Uterus (tissue), 4 donors: ENCODE measurements at places on chromosomes 11 and 22.
A peak's percentile ranks its signal among the peaks of the same experiment; 100 is the strongest.

- DNase-seq: no peak
Observed at GRCh38 chr11:86499723-86500129, 125.0 kb downstream of the CCDC81 start.

DNA sequence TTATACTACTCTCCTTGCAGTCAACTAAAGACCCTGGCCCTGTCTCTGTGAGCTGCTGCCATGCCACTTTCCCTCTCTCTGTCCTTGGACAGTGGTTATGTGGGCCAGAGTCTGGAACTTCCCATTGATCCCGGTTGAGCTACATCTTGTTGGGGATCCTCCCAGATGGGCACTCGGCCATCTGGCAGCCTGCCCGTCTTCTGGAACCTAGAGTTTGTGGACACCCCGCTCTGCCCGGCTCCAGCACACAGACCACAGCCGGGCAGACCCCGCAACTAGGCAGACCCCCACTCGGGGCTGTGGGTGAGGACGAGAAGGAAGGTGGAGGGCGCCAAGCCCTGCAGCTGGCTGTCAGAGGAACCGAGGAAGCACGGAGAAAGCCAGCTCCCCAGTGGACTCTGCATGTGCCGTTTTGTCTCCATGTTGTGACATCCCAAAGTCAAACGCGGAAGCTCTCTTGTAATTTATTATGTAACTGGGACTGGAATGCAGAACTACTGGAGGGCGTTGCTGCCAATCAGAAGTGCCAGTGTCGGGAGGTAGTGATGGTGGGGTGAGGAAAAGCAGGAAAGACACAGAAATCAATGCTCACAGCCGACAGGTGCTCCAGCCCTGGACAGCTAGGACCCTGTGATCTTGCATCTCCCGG, 207.7 kb downstream of the CEP164 start:
- peak; percentile 70 for DNase-seq

GRCh38 chr11:123588117-123588863, 66.1 kb downstream of the SCN3B start:
- DNase-seq: no peak

DNA sequence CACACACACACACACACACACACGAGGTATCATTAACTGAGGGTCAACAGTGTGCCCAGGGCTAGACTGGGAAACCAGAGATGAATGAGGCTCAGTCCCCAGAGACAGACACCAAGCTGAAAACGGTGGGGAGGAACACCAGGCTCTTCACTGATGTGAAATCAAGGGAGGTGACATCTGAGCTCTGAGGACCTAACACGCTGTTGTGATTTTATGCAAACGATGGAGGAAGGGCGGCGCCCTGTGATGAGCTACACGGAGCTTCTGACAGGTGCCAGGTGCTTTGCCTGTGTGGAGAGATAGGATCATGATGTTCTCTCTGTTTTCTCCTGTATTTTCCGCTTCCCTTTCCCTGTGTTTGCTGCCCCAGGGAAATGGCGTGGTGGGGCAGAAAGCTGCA, 6.5 kb upstream of the CYB5R3 start:
- no peak for DNase-seq

GRCh38 chr11:129731316-129731715, 84.3 kb upstream of the TMEM45B start:
- no peak for DNase-seq

- no peak for DNase-seq
Observed at GRCh38 chr11:10375280-10375971, 70.6 kb downstream of the ADM start.

DNA sequence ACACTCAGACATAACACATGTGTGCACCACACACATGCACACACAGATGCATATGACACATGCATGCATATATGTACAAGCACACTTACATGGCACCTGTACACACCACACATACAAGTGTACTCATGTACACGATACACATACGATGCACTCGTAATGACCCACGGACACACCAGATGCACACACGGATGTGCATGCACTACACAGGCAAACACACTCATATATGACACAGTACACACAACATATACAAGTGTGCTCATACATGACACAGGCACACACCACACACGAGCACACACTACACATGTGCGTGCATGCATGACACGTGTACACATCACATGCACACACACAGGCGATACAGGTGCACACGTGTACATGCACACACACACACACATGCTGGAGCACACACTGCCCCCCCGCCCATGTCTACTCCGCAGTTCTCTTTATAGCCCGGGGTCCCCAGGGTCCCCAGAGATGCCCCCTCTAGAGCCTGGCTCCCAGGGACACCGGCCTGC, 4.8 kb upstream of the TH start:
- no peak for DNase-seq

- DNase-seq: no peak
Observed at GRCh38 chr11:112229746-112230433, 3.7 kb downstream of the PTS start.

DNA sequence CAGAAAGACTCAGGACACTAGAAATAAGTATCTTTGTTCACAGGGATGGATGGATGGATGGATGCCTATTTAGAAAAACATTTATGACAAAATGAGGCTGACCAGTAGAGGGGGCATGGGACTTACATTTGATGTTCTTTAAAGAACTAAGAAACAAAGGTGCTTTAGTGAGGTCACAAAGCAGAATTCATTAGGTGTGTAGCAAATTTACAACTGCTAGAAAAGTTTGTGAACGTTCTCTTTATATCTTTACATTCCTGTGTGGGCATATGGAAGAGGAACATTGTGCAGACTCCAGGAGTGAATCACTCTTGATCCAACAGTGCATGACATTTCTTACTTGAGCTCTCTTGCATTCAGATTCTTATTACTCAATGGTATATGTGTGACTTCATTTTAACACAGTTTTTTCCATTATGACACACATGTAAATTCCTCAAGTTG, 15.8 kb upstream of the SIK2 start:
- no peak for DNase-seq

GRCh38 chr22:50060441-50061140, 2.5 kb upstream of the TTLL8 start:
- DNase-seq: no peak

DNA sequence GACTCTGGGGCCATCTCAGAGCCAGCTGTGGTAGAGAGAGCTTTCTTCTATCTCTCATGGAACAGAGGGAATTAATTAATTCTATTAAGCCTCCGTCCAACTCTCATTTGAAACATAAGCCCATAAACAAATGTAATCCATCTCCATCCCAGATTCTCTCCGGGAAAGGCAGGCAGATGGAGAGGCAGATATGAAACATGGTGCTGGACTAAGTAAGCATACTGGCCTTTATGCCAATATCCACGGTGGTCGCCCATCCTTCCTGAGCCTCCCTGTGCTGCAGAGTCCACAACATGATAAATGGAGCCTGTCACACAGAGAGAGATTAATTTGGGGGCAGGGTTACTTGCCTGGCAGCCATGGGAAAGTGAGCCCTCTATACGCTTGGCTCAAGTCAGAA, 44.8 kb downstream of the PRR5L start:
- no peak for DNase-seq

- DNase-seq: no peak
Observed at GRCh38 chr11:88535916-88536547, 198.5 kb upstream of the CTSC start.

DNA sequence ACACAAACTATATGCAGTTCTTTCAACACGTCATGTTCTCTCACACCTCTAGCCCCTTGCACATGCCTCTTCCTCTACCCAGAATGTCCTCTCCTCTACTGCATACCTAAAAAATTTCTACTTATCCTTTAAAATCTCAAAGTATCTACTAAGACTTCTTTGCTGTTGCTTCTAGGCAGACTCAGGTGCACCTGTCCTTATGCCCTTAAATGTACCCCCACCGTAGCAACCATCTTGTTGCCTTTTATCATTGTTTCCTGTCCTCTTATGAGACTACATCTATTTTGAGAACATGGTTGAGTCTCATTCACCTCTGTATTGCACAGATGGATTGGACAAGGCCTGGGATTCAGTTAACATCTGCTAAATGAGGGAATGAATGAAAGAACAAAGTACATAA, 134.1 kb downstream of the SERGEF start:
- DNase-seq: no peak

DNA sequence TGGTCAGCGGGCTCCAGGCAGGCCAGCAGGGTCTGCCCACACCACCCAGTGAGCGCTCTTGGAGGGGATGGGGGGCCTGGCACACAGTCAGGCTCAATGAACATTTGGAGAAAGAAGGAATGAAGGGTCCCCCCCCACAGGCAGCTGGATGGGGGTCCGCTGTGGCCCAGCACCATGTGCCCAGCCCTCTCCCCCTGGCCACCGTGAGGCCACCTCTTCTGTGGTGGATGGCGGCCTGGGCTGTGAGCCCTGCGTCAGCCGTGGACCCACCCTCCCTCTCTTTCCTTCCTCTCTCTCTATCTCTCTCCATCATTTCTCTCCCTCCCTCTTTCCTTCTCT, 35.1 kb upstream of the MUC5AC start:
- no peak for DNase-seq

DNA sequence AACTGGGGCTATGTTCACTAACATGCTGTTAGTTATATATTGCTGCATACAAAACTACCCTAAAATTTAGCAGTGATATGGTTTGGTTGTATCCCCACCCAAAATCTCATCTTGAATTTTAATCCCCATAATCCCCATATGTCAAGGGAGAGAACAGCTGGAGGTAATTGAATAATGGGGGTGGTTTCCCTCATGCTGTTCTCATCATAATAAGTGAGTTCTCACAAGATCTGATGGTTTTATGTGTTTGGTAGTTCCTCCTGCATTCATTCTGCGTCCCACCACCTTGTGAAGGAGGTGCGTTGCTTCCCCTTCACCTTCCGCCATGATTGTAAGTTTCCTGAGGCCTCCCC, 10.0 kb upstream of the PATL1 start:
- no peak for DNase-seq

GRCh38 chr22:45317551-45318167, 7.9 kb downstream of the FAM118A start:
- peak; percentile 37 for DNase-seq

DNA sequence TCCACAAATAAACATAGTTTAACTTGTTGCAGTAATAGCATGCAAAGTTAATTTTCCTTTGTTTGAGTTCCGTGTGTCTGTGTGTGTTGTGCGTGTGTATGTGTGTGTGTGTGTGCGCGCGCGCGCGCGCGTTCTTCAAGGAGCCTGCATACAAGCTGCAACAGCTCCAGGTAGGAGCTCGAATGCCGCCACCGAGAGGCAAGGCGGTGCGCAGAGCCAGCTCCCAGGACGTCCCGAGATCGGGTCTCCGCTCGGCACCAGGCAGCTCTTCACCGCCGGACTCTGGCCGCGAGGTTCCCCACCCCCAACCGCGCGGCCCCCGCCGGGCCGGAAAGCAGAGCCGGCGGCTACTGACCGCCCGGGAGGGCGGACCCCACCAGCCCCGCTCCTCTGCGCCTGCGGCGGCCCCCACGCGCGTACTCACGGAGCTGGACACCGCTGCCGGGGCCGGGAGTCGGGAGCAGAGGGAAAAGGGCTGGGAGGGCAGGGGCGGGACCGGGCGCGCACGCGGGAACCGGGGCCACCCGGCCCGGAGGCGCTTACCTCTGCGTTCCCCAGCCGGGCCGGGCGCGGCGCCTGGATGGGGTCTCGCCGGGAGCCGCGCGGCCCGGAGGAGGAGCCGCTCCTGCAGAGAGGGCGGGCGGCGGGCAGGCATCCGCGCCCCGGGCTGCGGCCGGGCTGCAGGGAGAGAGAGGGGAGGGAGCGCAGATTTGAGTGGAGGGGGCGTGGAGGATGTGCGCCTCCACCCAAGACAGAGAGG, 40.4 kb upstream of the AKIP1 start:
- DNase-seq: peak; percentile 64

DNA sequence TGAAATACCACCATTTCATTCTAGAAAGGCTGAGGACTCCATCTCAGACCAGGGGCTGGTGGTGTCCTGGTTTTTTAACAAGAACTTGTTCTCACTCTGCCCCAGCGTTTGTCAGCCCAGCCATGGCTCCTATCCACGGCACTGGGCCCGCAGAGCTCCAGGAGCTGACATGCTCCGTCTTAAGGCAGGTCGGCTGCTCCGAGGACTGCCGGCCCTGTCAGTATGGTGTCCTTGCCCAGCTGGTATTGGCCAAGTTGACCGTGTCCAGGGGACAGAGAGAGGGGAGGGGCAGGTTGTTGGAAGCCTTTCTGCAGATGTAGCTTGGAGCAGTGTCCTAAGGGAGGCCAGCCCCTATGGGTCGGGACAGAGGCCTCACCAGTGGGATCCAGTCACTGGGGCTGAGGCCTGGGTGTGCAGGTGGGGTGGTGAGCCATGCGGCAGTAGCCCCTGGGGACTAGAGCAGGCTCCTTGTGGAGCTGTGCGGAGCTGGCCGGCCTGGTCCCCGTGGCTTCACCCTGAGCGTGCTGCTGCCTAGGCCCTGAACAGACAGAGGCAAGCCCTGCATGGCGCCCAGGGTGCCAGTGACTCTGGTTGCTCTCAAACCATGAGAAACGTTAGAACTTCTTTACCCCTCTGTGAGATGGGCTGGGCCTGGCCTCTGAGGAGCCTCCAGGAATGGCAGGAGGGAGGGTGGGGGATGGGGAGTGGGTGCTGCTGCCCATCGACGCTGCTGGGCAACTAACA, 39.9 kb upstream of the KCNQ1OT1 start:
- DNase-seq: no peak

GRCh38 chr11:94305146-94305545, 766 bp downstream of the IZUMO1R start:
- peak; percentile 35 for DNase-seq

DNA sequence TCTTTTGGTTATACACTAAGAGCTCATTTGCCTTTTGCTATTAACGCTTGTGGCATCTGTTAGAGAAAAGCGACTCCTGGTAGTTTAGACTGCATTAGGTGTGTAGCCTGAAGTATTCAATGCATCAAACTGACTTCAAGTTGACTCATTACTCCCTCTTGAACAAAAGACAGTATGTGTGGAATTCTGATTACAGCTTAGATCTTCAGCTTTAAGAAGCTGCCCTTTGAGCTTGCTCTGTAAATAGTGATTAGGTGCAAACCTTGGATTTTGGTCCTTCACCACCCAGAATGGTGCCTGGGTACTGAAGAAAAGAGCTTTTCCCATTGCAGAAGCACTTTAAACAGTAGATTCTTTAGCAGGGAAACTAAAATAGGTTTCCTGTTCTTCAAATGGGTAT, 62.1 kb downstream of the FAT3 start:
- DNase-seq: no peak

DNA sequence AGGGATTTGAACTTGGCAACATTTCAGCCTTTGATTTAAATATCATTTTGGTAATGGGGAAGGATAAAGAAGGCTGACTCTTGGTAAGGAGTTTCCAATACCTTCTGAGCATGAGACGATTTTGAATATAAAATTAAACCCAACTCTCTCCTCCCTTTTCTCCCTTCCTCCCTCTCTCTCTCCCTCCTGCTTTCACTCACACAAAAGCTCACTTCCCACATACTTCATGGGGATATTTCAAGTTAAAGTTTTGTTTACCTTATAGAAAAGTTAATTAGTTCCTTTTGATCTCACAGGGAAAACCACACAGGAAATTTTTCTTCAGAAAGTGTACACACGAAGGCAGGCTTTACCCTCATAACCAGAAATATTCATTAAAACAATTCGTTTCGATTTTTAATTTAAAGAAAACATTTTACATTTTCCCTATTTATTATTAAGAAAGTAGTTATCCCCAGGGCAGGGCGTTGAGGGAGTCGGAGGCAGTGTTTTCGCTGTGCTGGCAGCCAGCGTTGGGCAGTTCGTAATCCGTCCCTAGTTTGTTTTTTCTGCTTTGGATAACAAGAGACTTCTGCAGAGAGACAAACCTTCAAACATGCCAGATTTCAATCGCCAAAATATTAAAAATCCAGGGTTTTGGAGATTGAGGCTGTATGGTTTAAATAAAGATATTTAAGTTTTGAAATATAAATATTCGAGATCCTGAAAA, 25.3 kb upstream of the ALX4 start:
- DNase-seq: no peak
